Fibroblast of skin of abdomen (primary cell): ENCODE measurements at places on chromosomes 3 and 15.

- no peak for DNase-seq
Observed at GRCh38 chr3:11131371-11131770, 22.9 kb upstream of the HRH1 start.

DNA sequence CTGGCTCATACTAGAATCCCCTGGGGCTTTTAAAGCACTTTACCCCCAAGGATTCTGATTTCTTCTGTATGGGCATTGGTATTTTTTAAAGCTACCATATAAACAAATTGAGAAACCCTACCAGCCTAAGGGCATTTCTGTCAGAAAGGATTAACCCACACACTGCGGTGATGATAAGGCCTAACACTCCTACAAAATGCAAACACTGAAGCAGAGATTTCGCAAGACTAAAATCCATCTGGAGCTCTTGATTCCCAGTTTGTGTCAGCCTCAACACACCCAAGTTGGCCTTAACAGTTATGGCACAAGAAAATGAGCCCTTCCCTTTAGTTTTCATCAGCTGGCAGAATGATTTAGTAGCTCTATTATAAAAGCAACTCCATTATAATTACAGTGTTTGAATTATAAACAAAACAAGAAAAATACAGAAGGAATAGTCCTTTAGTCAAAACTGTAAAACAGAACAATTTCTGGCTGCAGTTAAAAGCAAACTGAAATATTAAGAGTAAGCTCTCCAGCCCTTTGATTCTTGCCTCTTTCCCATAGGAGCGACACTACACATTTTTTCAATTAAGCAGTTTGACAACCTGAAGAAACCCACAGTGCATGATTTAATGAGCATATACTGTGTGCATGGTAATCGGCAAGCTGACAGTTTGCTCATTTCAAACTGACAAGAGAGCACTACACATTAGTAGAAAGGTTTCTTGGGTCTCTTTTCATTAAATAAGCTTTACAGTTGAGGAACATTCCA is 441.2 kb downstream of the FHIT start:
- DNase-seq = peak; percentile 71

DNA sequence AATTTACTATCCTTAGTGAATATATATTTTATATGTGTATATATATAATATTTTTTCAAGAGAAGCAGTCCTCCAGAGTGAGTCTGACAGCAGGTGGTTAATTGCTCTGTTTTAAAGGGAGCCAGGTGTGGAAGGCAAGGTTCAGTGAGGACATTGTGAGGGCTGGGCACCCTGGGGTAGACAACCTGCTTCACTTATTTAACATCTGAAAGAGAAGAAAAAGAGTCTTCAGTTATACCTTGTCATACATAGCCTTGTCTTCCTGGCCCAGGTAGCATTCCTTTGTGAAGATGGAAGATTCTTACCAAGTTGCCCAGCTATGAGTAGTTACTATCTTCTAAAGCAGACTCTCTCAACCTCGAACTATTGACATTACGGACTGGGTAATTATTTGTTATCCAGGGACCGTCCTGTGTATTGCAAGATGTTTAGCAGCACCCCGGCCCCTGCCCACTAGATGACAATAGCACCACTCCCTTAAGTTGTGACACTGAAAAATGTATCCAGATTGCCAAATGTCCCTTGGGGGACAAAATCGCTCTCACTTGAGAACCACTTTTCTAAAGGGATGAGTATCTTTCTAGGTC is 336.0 kb upstream of the TRIM42 start:
- DNase-seq = no peak

- no peak for DNase-seq
Observed at GRCh38 chr15:58545307-58546065, 113.7 kb downstream of the LIPC start.

DNA sequence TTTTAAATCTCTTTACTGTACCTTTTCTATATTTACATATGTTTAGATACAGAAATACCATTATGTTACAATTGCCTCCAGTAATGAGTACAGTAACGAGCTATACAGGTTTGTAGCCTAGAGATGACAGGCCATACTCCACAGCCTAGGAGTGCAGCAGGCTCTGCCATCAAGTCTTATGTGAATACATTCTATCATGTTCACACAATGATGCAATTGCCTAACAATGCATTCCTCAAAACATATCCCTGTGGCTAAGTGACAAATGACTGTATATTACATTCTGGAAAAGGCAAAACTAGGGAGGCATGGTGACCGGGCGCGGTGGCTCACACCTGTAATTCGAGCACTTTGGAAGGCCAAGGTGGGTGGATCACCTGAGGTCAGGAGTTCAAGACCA is 192.4 kb upstream of the IGF1R start:
- DNase-seq = no peak

DNA sequence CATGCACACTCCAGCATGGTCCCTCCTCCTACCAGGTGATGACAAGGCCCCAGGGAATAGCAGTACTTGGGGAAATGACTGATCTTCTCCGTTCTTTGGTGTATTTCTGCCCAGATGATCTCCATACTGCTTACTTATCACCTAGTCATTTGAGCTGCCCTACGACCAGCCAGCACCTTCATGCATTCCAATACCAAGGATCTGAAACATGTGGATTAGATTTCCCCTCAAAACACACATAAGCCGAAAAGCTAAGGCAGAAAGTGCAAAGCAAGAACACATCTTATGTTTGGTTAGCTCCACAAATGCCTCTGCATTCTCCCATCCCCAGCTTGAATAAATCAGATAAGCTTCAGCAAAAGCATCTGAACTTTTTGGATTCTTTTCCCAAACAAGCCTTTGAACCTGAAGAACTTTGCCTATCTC is 64.8 kb upstream of the BCL6 start:
- DNase-seq = peak; percentile 23
